Cardiac atrium fibroblast (primary cell): ENCODE measurements at places on chromosomes 6 and 20. TPM values are rescaled to one million over a fixed set of nuclear protein-coding genes. Genes with fewer than 3 reads are reported as not detected.

The RIPPLY2 gene
- total RNA-seq: not detected in 2 replicates

The SYCP2 gene
- total RNA-seq: 0.18 and 0.32 TPM in 2 replicates

The ZNF165 gene
- 0.16 and 0.36 TPM in 2 replicates for total RNA-seq

The TSPO2 gene
- total RNA-seq: not detected in 2 replicates

The HLA-DRB1 gene
- not detected in 2 replicates for total RNA-seq

The WFDC12 gene
- total RNA-seq: not detected in 2 replicates

The COL11A2 gene
- 0.16 and 0.18 TPM in 2 replicates for total RNA-seq

The POU3F2 gene
- not detected in 2 replicates for total RNA-seq

The CALHM4 gene
- not detected in 2 replicates for total RNA-seq

The SLC2A10 gene
- 43.7 TPM in 2 replicates for total RNA-seq

The ISM1 gene
- total RNA-seq: not detected in 2 replicates

The AGER gene
- 1.6 and 2.6 TPM in 2 replicates for total RNA-seq

The EPB41L1 gene
- total RNA-seq: 19.9 and 25.1 TPM in 2 replicates

The MCCD1 gene
- not detected in 2 replicates for total RNA-seq

The NKX2-2 gene
- total RNA-seq: not detected in 2 replicates

The IP6K3 gene
- total RNA-seq: under 0.01 TPM in 1 of 2 replicates, not detected in the other

The RNF5 gene
- 25.1 and 34.2 TPM in 2 replicates for total RNA-seq

The GCNT2 gene
- total RNA-seq: 0.16 TPM in 1 of 2 replicates, not detected in the other

The ULBP1 gene
- 2.0 and 2.1 TPM in 2 replicates for total RNA-seq

The SLC35F1 gene
- under 0.01 TPM in 1 of 2 replicates, not detected in the other for total RNA-seq

The KCNK16 gene
- total RNA-seq: not detected in 2 replicates

The ADGRB3 gene
- total RNA-seq: 1.3 and 1.8 TPM in 2 replicates

The STMND1 gene
- not detected in 2 replicates for total RNA-seq

The FAM209B gene
- not detected in 2 replicates for total RNA-seq

The HLA-DRB5 gene
- total RNA-seq: not detected in 2 replicates

The LRP11 gene
- 30.0 and 44.7 TPM in 2 replicates for total RNA-seq

The DDX27 gene
- 16.4 and 24.6 TPM in 2 replicates for total RNA-seq

The SLC22A16 gene
- total RNA-seq: 1.9 TPM in 1 of 2 replicates, not detected in the other

The ARG1 gene
- total RNA-seq: not detected in 2 replicates

The ALDH8A1 gene
- 0.16 TPM in 1 of 2 replicates, not detected in the other for total RNA-seq
